Activated CD4-positive, alpha-beta T cell treated with anti-CD3 and anti-CD28 coated beads for 24 hours (primary cell): ENCODE measurements at places on chromosomes 12 and 14.

- DNase-seq = no peak
These were observed 12.4 kb downstream of the RMST start for GRCh38 chr12:97474987-97475386.

DNA sequence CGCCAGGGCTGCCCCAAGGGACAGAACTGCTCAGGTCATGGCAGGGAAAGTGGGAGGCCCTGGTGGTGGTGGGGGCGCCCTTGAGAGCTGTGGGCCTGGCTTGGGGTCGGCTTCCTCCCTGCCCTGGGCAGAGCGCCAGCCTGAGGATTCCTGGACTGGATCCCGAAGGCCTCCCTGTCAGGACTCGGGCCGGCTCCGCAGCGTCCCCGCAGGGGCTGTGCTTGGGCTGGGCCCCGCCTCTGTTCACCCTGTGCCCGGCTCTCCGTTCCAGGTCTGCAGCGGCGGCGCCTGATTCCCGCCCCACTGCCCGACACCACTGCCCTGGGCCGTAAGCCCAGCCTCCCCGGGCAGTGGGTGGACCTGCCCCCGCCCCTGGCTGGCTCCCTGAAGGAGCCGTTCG lies 39.9 kb downstream of the KIF26A start:
- no peak for DNase-seq

DNA sequence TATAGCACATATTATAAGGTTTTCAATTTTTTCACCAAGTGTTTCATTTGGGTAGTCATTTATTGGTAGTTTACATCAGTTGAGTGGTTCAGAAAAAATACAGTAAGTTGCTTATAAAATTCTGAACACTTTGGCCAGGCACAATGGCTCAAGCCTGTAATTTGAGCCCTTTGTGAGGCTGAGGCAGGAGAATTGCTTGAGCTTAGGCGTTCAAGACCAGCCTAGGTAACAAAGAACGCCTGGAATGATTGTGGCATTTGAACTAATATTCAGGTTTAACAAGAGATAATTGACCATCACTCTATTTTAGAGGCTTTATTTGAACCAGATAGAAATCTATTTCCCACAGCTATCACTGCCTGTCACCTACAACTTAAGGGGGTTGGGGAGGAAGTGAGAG lies 22.7 kb downstream of the HIF1A start:
- DNase-seq = no peak

DNA sequence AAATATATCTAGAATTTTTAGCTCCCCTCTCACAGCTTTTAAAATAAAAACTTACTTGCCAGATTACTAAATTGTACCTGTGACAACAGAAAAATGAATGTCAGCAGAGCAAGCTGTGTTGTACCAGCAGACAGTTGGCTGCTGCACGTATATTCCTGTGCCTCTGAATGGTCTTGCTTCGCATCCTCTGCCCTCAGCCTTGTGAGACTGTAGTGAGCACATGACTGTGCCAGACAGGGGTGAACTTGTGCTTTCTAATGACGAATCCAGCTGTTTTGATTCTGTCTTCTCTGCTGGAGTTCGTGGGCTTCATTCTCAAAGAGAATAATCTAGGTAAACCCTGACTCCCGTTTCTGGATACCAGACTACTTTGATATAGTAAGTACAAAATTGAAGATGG lies 58.3 kb upstream of the FRMD6 start:
- DNase-seq = no peak

GRCh38 chr12:87430444-87430843 lies 598.8 kb downstream of the C12orf50 start:
- DNase-seq = no peak

GRCh38 chr12:2752676-2753371 lies 41.9 kb upstream of the FKBP4 start:
- peak; percentile 56 for DNase-seq

GRCh38 chr14:93997082-93997481 lies at the start of gene CCDC197:
Gene CCDC197 (plus strand): TSS chr14:93997301. CDS start chr14:93998132, 831 bp downstream.
- no peak for DNase-seq

DNA sequence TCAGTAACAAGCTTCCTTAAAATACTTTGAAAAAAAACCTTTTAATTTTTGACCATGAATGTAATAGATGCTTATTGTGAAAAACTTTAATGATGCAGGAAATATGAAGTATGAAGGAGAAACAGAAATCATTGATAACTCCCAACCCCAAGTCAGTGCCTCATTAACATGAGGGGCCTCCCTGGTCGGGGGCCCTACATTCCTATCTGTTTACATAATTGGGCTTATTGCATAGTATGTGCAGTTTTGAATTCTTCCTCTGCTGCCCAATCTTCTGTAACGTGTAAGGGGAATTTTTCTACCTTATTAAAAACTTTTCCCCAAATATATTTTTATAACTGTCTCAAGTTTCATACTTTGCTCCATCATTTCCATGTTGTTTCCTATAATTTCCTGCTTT lies 63.0 kb downstream of the SLC25A47 start:
- DNase-seq = no peak

DNA sequence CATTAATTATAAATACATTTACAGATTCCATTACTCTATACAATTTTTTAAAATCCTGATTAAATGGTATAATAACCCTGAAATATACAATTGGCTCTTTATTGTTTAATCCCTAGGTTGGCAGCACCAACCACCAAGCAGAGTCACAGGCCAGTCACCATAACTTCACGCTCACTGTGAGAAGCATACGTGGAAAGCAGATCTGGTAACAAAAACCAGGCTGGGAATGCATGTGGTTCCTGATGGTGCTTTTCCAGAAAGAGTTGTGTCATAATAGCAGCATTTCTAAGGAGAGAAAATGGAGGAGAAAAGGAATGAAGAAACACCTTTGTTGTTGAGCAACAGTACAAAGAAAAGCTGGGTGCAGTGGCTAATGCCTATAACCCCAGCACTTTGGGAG lies 66.1 kb downstream of the SIX6 start:
- no peak for DNase-seq

DNA sequence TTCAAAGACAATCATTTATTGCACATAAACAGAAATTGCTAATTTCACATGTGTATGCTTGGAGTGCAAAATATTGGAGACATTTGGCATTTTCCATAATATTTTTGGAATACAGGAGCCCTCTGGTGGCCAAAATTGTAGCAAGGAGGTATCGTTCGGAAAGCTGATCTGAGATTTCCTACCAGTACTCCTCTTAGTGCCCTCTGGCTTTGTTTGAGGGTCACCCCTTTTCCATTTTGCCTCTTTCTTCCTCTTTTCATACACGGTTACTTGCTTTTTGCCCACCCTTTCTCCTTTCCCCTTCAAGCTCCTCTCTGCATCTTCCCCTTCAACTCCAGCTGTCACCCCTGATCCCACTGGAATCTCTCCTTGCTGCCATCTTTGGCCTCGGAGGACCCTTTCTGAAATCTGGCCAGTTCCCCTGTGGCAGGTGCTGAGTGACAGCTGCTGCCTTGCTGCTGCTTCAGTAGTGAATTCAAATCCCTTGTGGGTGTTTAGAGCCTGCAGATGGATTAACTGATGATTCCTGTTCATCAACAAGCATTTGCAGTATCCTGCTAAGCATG lies 164.6 kb upstream of the PARP11 start:
- DNase-seq = no peak

DNA sequence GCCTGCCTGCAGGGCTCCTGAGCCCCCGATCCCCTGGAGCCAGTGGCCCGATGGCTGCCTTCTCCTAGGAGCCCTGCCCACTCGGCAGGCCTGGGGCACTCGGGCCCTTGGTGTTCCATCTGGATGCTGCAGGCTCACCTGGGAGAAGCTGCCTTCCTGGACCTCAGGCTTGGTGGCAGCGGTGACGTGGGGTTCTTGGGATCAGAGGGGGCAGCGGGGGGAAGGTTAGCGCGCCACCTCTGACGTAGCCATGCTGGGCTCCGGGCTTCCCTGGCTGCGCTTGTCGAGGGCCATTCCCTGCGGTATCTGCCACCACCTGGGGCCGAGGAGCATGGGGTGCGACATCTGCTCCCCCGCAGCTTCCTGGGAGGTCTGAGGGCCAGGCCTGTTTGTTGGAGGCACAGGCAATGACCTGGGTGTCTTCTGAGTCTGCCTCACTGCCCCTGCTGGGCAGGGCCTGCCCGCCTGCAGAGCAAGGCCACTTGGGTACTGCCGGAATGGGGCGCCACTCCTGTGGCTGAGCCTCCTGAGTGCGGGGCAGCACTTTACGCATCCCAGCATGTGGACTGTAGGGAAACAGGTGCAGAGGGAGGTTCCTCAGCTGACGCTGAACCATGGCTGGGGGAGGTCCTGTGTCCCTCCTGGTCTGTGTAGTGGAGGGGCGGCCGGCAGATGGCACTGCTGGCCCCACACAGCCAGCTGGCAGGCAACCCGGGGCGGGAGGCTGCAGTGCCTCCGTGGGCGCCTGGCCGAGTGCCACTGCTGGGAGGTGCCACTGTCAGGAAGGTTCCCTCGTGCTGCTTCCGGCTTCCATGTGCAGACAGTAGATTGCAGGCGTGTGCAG lies 20.3 kb downstream of the MTA1 start:
- no peak for DNase-seq
